Activated CD4-positive, alpha-beta T cell treated with anti-CD3 and anti-CD28 coated beads for 36 hours (primary cell): ENCODE measurements at places on chromosomes 6 and 20.

GRCh38 chr6:85569323-85569722 is 24.3 kb downstream of the SNX14 start:
- no peak for DNase-seq

DNA sequence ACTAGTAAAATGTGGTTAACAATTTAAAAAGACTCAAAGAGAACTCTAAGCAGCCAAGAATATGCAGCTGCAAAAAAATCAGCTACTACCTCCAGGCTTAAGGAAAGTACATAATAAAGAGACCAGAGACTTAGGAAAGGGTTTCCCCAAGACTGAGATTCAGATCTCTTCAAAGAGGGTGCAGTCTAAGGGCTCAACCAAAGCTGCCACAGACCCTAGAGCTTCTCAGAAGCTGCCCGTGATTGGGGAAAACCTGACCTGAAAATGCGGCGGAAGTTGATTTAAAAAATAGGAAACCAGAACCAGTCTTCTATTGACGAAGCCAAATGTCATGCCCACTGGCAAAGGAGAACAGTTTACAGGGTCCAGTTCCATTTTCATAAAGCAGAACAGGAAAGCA is 516.8 kb upstream of the MARCKS start:
- no peak for DNase-seq

- no peak for DNase-seq
Observed at GRCh38 chr6:109345986-109346385, 36.3 kb downstream of the CD164 start.

- DNase-seq: peak; percentile 47
Observed at GRCh38 chr6:166626177-166627032, 646 bp downstream of the RPS6KA2 start.

DNA sequence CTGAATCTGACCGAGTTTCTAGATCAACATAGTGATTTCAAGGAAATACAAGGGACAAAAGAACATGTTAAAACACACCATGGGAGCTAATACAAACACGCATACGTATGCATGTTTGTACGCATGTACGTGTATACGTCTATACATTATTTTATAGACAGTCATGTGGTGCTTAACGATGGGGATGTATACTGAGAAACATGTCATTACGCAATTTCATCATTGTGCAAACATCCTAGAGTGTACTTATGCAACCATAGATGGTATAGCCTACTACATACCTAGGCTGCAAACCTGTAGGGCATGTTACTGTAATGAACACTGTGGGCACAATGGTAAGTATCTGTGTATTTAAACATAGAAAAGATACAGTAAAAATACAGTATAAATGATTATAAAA is 25.0 kb upstream of the NELFCD start:
- DNase-seq: no peak

GRCh38 chr20:41306061-41306727 is 11.3 kb downstream of the ZHX3 start:
- DNase-seq: no peak

- DNase-seq: no peak
Observed at GRCh38 chr6:127510876-127511275, 8.3 kb downstream of the MTCL3 start.

- no peak for DNase-seq
Observed at GRCh38 chr6:130932438-130932837, 105.2 kb downstream of the SMLR1 start.

GRCh38 chr6:139863964-139864363 is 489.5 kb upstream of the CITED2 start:
- no peak for DNase-seq

- no peak for DNase-seq
Observed at GRCh38 chr6:36128793-36129192, 1.5 kb upstream of the MAPK13 start.

DNA sequence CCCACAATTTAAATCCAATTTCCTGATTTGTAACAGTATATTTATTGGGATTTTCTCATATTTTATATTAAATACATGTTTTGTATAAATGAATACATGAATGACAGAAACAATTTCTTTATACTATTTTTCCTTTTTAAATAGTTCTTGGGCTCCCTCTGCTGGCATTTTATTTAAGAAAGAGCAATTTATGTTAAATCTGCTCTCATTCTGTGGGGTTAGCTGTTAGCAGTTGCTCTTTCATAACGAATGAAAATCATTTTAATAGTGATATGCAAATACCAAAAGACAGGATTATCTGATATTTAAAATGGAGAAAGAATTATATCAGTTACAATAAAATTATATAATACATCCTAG is 118.3 kb downstream of the RALGAPA2 start:
- no peak for DNase-seq

DNA sequence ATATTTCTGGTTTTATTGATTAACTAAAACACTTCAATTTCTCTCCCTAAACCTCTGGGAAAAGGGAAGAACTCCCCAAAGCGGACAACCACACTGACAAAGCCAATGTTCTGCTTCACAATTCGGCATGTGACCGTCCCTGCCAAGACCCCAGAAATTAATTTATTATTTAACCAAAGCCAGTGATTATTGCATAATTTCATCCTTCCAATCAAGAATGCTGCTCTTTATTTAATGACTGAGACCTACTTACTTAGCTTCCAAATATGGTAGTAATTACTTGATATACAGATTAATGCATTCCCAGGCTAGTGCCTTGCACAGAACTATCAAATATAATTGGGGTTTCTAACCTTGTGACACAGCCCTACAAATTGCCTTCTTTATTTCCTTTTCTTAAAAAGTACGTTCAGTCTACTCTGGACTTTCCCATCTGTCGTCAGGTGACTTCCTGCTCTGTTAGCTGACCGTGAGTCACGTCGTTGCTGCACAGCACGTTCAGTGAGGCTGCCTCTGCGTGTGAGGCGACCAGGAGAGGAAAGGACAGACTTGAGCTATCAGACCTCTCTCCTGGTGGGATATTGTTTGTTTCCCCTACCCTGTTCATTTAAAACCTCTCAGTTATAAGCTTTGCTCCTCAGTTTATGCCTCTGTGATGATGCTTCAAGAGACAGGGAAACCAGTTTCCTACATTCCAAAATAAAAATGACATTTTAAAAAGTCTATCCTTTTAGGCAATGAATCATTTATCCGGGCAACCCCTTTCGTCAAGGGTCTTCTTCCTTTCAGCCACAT is 55.7 kb upstream of the TNFAIP3 start:
- peak; percentile 91 for DNase-seq

DNA sequence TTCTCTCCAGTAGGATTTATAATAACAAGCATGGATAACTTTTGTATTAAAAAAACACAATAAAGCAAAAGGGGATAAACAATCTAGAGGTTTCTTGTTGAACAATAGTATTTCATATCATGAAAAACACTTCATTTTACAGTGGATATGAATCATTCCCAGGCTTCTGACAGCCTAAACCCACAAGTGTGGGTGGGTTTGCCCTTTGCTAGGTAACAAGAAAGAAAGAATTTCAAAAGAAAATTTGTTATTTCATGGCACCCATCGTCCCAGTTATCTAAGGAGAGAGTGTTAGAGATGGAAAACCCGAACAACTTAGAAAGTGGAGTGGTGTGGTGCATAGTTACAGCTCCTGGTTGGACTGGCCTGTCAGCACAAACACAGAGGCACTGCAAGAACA is 76.1 kb upstream of the GPR6 start:
- no peak for DNase-seq

DNA sequence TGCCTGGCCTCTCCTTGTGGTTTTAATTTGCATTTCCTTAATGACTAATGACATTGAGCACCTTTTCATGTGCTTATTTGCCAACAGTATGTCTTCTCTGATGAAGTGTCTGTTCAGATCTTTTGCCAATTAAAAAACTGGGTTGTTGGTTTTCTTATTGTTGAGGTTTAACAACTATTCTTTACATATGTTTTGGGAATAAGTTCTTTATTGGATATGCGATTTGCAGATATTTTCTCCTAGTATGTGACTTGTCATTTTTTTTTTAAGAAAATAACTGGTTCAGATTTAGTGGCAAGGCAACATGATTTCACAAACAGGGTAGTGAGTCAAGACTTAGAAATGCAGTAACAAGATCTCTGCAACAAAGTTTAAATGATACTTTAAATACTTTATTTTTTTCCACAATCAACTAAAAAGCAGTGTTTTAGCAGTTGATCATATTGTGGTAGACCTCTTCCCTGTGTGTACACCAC is 67.8 kb downstream of the TIAM2 start:
- no peak for DNase-seq

DNA sequence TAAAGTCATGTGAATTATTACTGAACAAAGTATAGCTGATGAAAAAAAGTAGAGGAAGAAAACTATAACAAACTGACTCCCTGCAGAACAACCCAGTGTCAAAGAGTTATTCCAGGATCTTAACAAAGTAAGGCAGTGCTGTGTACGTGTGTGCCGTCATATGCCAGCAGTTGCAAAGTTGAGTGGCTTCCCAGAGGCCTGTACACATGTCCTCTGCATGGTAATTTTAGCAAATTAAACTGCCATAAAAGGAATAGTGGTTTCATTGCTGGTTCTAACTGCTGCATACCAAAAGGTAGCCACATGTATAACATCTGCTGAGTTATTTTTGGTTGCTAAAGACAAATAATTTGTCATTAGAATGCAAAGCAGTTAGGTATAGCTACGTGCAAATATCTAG is 44.8 kb downstream of the RIPOR2 start:
- DNase-seq: peak; percentile 39

DNA sequence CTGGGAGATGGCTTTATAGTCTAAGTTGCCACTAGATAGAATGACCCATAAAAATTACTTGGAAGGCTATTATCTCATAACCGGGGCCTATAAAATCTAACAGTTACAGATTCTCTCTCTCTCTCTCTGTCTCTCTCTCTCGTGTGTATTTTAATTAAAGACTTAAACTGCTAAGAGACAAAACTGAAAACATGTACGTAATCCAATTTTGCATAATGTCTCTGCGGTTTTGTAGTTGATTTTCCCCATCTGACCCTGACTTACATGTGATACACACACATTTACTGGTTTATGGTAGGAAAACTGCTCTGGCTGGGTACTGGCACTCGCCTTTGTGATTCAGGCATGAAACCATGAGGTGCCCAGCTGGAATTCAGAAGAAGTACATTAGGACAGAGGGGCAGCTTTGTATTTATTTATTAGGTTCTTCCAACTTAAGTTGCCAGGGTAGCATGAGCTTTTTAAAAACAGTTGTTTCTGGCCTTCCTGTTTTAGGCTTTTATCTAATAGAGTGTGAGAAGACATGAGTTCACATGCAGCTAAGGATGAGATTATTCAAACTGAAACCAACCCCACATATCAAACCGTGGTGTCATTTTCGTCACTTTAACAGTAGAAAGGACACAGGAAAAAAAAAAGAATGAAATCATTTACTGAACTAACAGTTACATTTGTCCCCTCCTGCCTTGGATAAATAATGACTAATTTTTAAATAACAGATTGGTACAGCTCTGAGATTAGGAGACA is 182.5 kb downstream of the GMPR start:
- peak; percentile 66 for DNase-seq

DNA sequence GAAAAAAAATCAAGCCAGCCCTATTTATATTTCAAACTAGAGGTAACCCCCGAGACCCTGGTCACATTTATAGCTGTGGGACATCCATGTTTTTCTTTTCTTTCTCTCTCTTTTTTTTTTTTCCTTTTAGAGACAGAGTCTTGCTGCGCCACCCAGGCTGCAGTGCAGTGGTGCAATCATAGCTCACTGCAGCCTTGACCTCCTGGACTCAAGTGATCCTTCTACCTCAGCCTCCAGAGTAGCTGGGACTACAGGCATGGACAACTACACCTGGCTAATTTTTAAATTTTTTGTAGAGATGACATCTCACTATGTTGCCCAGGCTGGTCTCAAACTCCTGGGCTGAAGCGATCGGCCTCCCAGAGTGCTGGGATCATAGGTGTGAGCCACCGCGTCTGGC is 12.1 kb downstream of the MAVS start:
- DNase-seq: no peak

- no peak for DNase-seq
Observed at GRCh38 chr20:1818247-1818840, 76.9 kb upstream of the SIRPA start.

DNA sequence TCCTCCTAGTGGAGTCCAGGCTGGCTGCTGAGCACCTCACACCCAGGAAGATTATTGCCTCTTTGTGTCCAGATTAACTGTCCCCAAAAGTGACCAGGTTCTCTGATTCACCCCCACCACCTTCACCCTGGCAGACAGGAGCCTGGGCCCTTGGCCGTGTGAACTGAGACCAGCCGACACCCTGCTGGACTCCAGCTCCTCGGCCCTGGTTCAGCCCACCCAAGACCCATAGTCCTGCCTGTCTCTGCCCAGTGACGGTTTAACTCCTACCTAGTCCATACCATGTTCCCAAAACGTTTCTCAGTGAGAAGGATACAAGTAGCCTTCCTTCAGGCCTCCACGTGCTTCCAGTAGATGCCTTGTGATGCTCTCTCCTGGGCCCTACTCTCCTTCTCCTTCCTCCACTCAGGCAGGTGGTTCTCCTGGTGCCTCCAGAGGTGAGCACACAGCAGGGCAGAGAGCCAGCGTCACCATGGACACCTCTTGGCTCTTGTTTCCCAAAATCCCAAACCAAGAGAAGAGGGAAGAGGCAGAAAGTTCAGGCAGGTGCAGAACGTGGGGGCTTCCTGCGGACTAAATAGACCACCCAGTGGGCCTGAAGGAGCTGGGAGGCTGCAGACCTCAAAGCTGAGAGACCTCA is 134.4 kb upstream of the CST7 start:
- no peak for DNase-seq

- no peak for DNase-seq
Observed at GRCh38 chr6:167750956-167751358, 75.8 kb upstream of the AFDN start.

DNA sequence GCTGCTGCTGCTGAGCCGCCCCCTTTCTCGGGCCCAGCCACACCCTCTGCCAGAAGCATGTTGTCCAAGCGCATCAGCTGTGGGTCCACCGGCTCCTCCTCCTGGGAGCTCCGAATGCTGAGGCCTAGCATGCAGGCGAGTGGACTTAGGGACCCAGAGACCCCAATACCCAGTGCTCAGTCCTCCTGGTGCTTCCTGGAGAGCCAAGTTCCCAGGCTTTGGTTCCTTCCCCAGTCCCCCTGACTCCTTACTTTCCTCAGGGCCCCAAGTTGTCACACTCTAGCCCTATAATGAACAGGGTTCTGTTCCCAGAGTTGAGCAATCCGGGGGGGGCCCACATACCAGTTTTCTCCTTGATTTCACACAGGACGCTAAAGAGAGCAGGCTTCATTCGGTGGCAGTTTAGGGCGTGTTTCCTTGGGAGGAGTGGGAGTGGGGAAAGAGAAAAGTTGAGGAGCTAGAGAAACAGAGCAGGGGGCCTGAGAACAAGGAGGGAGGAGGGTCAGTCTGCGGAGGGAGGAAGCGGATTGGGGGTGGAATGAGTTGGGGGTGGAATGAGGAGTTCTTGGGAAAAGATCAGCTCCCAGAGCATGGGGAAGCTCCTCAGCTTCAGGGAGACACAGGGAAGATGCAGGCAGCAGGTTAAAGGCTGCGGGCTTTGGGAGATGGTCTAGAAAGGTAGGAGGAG is 1.5 kb downstream of the PBX2 start:
- DNase-seq: no peak

DNA sequence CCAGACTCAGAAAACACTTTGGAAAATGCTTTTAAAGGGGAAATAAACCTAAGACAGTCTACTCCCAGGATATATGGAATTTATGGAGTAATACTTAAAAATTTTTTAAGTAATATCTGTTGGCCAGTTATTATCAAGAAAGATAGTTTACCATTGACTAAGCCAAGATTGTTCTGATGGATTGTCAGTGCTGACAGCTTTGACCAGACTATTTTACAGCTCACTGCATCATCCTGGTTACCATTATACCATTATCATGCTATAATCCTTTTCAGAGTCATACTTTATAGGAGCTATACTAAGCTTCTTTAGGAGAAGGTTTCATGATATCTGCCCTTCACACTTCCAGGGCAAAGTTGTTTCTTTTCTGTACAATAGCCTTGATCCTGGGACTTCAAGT is 16.5 kb downstream of the GTF2H5 start:
- no peak for DNase-seq
